ENCODE measurements at places on chromosomes 2 and 18.

DNA sequence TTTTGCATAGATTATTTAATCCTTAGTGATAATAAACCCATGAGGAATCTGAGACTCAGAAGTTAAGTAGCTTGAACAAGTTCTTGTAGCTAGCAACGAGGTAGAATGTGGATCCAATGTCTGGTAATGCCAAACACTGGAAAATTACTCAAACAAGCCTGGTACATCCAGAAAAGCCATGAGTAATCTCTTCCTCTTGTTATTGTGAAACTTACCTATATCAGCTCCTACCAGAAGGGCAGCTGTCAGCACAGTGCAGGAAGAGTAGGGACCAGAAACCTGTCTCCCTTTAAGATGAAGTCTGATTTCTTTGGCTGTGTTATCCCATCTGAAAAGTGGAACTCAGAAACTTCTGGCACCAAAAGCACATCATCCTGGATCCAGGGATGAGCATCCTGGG lies 7.7 kb upstream of the SERPINB8 start:
- no peaks in the 10 kb centered on the region for H3K36me3 ChIP-seq
- no peak for DNase-seq
- peaks cover 3% of the 10 kb centered on the region for H3K4me1 ChIP-seq
- no peak overlapping the region for H3K4me3 ChIP-seq
- peaks cover 12% of the 10 kb centered on the region for H3K27me3 ChIP-seq

GRCh38 chr2:120988700-120989511 lies 253.2 kb downstream of the GLI2 start:
- H3K36me3 ChIP-seq = peaks cover 75% of the 10 kb centered on the region
- H3K4me3 ChIP-seq = no peak overlapping the region
- no peak for DNase-seq
- no peaks in the 10 kb centered on the region for H3K4me1 ChIP-seq
- no peak overlapping the region for H3K27ac ChIP-seq

DNA sequence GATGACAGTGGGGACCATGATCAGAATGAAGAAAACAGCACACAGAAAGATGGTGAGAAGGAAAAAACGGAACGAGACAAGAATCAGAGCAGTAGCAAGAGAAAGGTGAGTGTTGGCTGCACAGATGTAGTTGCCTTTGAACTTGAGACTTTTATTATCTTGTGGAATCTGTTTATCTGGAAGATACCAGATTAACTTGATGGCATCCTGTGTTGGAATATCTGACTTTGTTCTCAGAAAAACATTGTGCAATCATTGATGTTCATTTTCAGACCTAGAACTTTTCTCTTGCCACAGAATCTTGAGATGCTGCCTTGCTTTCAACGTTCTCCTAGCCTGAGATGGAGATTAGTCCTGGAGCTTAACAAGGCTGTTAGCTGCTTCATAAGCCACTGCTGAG lies 5.9 kb downstream of the EIF4E2 start:
- peaks cover 29% of the 10 kb centered on the region for H3K4me1 ChIP-seq
- no peaks in the 10 kb centered on the region for H3K27me3 ChIP-seq
- DNase-seq = no peak
- H3K4me3 ChIP-seq = no peak overlapping the region
- H3K36me3 ChIP-seq = peaks cover 55% of the 10 kb centered on the region

GRCh38 chr2:232666051-232666805 lies 30.9 kb upstream of the GIGYF2 start:
- no peak overlapping the region for H3K27ac ChIP-seq
- H3K4me3 ChIP-seq = no peak overlapping the region
- H3K36me3 ChIP-seq = peaks cover 22% of the 10 kb centered on the region
- no peaks in the 10 kb centered on the region for H3K4me1 ChIP-seq
- no peaks in the 10 kb centered on the region for H3K27me3 ChIP-seq

- peaks cover 8% of the 10 kb centered on the region for H3K4me1 ChIP-seq
- DNase-seq = peak; percentile 72
Observed at GRCh38 chr2:240672076-240672700, 10.5 kb downstream of the AQP12B start.
